Epithelial cell of esophagus (primary cell): ENCODE measurements at places on chromosomes 1 and 21.

GRCh38 chr1:180778782-180779398 is 133.8 kb upstream of the KIAA1614 start:
- peak; percentile 41 for DNase-seq

GRCh38 chr1:229900220-229900619 is 166.8 kb upstream of the GALNT2 start:
- no peak for DNase-seq

- DNase-seq, result no peak
Measured at GRCh38 chr1:22056043-22056442, 3.5 kb downstream of the CDC42 start.

GRCh38 chr1:246629976-246630375 is 63.7 kb downstream of the CNST start:
- no peak for DNase-seq

GRCh38 chr1:38858833-38859560 is 575 bp downstream of the RRAGC start:
- DNase-seq, result peak; percentile 94

- no peak for DNase-seq
Measured at GRCh38 chr1:63951059-63951946, 177.5 kb downstream of the ROR1 start.

- no peak for DNase-seq
Measured at GRCh38 chr1:228211531-228212414, 3.9 kb downstream of the OBSCN start.

DNA sequence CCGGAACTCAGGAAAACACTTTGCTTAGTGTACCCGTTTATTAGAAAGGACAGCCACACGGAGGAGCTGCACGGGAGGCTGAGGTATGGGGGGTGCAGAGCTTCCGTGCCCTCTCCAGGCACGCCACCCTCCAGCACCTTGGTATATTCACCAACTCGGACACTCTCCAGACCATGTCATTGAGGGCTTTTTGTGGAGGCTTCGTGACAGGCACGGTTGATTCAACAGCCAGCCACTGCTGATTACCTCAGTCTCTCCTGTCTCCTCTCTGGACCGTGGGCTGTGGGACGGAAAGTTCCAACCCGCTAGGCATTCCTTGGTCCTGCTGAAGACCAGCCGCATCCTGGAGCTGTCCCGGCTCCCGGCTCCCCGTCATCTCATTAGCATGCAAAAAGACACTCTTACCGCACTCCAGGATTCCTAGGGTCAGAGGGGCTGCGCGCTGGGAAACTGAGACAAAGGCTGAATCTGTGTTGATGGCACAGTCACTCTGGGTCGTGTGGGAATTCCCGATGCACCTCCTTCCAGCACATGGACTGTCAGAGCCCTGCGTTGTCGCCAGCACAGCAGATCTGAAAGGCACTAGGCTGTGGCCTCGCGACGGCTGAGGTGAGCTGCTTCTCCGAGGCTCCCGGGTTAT is 65.6 kb downstream of the PRKCZ start:
- DNase-seq, result no peak

- no peak for DNase-seq
Measured at GRCh38 chr1:22567197-22567596, 3.9 kb downstream of the EPHA8 start.
